Right renal pelvis (tissue), 4 donors: ENCODE measurements at places on chromosomes 12 and 14. TPM values are rescaled to one million over a fixed set of nuclear protein-coding genes. Genes with fewer than 3 reads are reported as not detected.

PRIM1 gene
- polyA plus RNA-seq = 20.0 TPM

GZMH gene
- polyA plus RNA-seq = 0.06 TPM

- DNase-seq = no peak
Observed at GRCh38 chr12:2578211-2578610, 216.6 kb upstream of the FKBP4 start.

GRCh38 chr14:88477513-88478250 is 77.1 kb downstream of the PTPN21 start:
- no peak for DNase-seq

VTI1B gene
- 120 TPM for polyA plus RNA-seq

DNA sequence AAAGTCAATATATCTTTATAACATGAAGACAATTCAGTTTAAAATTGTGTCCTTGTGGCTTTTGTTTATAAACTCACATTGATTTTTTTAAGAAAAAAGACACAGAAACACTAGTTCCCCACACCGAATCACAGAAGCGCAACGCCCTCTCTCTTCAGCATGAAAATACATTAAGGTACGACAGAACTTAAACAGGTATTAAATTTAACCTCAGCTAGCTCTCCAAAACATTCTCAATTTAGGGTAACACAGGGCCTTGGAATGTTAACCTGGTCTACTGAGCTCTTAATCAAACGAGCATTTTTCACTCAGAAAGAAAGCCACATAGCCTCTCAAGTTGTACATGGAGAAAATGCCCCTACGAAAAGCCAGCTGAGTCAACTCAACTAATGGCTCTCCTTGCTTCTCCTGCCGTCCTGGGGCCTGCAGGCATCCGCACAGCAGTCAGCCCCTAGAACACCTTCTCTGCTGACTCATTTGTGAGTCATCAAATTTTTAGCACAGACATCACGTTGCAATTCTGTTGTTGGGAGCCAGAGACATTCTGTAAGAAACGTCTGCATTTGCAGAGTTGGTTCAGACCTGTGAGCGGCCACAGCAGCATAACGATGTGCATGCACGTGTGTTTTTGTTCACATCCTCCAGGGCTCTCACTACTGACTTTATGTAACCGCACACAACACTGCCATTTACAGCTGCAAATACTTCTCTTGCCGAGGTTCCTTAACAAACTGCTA is 141.6 kb downstream of the ITPR2 start:
- DNase-seq = no peak

- DNase-seq = no peak
Observed at GRCh38 chr14:75705014-75705413, 44.0 kb downstream of the TTLL5 start.

DNA sequence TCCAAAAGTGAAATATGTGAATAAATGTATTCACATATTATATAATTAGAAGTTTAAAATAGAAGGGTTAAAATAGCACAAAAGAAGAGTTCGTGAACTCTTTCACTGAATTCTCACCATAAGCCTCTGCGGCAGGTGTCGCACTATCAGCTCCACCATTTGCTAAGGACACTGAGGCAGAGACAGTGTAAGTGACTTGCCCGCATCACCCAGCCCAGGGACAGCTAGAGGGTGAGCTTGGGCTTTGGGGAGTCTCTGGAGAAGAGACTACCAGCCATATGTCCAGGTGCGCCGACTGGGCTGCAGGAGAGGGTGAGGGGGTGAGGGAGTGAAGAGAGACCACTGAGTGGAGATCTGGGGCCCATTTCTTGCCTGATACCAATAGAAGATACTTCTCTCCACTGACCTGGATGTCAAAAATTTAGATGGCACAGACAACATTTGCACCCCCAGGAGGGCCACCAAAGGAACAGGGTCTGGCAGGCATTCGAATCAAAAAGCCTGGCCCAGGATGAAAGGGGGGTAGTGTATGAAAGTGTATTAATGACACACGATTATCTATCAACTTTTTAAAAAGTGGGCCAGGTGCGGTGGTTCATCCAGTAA is 28.5 kb downstream of the FAIM2 start:
- no peak for DNase-seq

RDH12 gene
- 0.46 TPM for polyA plus RNA-seq

- no peak for DNase-seq
Observed at GRCh38 chr12:111753144-111753881, 13.4 kb upstream of the ALDH2 start.

CPNE6 gene
- not detected for polyA plus RNA-seq

TEAD4 gene
- polyA plus RNA-seq = 23.7 TPM

AMN gene
- polyA plus RNA-seq = 22.6 TPM

TMEM119 gene
- 25.5 TPM for polyA plus RNA-seq

- no peak for DNase-seq
Observed at GRCh38 chr12:128467882-128468281, 200.9 kb downstream of the TMEM132C start.

GRCh38 chr12:21300632-21301031 is 34.1 kb downstream of the SLCO1A2 start:
- no peak for DNase-seq

PYGL gene
- polyA plus RNA-seq = 18.2 TPM

DNA sequence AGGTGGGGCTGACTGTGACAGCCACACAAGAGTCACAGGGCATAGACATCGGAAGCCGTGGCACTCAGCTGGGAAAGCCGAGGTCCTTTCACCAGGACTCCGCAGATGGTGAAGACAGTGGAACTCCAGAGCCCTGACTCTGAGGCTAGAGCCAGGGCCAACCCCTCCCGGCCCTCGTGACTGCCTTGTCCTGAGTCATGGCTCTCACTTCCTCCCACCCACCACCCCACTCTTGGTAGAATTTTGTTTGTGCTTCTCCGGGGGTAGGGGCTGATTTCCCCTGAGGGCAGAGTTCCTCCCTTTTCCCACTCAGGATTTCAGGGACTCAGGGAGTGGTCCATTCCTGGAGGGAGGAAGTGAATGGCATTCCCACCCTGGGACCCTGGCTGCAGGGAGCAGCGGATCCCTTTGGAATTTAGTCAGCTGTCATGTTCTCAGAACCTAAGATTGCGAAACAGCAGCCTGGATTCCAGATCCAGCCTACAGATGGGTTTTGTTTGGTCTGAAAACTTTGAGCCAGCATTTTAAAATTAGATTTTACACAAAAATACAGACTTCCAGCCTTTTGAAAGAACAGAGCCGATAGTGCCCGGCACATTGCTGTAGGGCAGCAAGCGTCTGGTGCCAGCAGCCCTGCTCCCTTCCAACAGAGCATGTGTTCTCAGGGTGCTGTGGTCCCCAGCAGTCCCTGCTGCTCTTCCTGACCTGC is 50.7 kb downstream of the TPCN1 start:
- no peak for DNase-seq

HHIPL1 gene
- polyA plus RNA-seq = 2.0 TPM

DEPDC4 gene
- 4.6 TPM for polyA plus RNA-seq
